ENCODE measurements at places on chromosomes 12 and 14. TPM values are rescaled to one million over a fixed set of nuclear protein-coding genes. Genes with fewer than 3 reads are reported as not detected.

Gene PNN
- 174 TPM for polyA plus RNA-seq

DNA sequence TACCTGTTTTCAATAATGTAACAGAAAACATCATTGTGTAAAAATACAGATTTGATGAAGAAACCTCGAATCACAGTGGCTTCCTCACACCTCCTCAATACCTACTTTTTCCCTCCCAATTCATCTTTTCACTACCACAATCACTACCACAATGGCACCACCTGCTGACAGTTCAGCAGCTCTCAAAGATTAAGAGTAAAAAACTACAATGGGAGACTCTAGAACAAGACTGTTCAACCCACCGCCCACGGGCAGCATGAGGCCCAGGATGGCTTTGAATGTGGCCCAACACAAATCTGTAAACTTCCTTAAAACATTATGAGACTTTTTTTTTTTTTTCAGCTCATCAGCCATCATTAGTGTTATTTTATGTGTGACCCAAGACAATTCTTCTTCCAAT is 15.2 kb downstream of the MED6 start:
- DNase-seq: no peak

DNA sequence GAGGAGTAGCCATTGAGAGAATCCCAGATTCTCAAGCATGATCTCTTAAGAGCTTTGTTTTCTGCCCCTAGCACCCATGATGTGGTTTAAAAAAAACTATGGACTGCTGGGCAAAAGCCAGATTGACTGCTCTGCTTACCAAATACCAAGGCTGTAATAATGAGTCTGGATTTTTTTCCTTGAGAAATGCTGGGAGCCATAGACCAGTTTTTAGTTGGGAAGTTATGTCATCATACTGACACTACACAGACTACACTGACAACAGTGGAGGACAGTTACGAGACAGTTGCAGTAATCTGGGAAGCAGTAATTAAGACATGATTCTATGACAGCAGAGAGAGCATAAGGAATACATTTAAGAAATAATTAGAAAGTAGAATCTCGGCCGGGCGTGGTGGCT is 35.8 kb downstream of the SPATA7 start:
- DNase-seq: no peak

DNA sequence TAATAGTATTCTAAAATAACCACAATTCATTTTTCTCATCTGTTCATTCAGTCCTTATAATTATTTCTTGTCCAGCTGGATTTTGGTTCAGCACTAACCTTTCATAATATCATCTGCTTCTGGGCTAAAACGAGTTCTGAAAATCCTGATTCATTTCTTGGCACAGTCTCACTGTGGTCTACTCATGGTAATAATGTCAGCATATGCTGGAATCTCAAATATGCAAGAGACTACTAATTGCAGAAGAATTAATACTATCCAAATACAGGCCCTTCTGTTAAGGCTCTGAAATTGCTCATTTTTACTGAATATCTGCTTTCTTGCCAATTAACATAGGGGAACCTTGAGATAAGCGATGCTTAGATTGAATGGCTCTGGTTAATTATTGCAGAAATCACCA is 597.1 kb downstream of the RPL10L start:
- no peak for DNase-seq

Gene GRIN2B
- 0.99 TPM for polyA plus RNA-seq

DNA sequence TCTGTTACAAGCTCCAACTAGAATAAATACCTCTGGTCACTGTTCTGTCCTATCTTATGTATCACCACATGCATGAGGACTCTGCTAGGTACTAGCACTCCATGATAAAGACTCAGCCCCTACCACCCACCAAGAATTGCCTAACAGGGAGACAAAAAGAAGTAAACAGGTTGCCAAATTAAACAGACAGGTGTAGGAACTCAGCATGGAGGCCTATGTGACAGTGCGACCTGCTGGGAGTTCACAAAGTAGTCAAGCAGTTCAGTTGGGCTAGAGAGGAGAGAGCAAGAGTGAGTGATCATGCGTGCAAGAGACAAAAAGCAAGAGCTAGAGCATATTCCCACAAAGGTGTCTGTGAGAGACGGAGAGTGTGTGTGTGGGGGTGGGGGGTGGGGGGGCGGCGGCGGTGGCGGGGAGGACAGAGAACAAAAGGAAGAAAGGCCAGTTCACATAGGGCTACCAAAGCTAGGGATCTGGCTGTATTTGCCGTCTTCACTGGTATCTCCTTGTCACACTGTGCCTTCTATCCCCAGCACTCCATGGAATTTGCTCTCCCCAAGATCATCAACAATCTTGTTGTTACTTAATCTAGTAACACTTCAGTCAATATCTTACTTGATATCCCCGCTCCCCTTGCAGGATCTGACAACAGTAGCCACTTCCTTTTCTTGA is 81.2 kb downstream of the SPPL3 start:
- DNase-seq: no peak

- DNase-seq: no peak
These were observed 31.4 kb upstream of the C12orf76 start for GRCh38 chr12:110079477-110080400.

DNA sequence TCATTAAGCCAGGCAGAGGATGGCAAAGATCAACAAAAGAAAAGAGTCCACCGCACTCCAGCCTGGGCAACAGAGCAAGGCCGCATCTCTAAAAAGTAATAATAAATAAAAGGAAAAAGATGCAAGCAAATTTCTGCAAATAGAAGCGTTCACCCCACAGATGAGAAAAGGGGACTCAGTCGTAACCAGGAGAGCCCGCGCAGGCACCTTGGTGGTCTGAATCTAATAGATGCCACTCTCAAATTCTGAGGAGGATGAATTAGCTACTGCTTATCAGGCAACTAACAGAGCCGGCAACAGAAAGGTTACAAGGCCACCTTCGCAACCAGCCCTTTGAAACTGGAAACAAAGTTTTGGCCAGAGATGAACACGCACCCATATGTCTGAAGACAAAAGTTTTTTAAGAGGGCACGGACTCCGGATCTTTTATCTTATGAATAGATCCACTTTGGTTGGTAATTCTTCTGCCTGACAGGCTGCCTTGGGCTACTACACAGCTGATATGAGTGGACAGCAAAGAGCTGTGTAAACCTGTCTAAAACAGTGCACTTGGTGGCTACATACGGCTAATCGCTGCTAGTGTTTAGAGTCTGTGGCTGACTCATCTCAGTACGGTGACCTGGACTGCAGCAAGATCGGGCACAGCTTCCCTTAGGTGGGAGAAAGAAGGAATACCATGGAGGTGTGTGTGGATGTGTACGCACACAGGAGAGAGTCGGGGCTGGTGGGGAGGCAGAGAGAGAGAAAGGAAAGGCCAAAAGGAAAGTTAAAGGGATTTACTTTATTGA is 32.9 kb upstream of the TTC7B start:
- no peak for DNase-seq

Gene RAB2B
- 40.6 TPM for polyA plus RNA-seq

- DNase-seq: no peak
These were observed 84.6 kb downstream of the ESR2 start for GRCh38 chr14:64209444-64210131.

Gene KRT71
- not detected for polyA plus RNA-seq

DNA sequence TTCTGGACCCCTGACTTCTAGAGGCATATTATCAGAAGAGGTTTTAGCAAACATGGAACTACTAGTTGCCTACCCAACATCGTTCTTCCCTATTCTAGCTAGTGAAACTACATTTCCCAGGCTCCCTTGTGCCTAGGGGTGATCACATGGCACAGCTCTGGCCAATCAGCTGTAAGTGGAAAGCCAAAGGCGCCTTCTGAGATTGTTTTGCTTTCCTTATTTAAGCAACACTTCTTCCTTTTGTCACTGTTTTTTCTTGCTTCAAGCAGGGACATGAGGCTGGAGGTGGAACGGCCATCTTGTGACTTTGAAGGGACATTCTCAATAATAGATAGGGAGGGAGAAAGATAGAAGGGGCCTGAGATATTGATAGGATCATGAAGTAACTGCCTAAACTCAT is 136.7 kb downstream of the ZNF664 start:
- DNase-seq: no peak

DNA sequence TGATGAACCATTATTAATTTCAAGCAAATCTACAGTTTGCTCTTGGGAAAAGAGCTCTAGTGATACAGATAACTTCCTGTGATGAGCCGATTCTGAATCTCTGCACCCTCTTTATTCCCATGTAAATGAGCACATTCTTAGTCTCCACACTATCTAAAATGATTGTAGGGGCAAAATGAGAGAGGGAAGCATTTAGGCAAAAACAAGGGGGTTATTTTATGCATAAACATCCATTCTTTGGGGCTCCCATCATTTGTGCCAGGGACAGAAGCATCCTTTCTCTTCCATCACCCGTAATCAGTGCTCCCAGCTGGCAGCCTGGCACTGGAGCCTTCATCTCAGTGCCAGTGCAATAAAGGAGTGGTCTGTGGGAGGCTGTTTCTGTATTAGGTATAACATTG is 1.7 kb upstream of the GPD1 start:
- DNase-seq: no peak

Gene ITGB7
- 1.3 TPM for polyA plus RNA-seq

DNA sequence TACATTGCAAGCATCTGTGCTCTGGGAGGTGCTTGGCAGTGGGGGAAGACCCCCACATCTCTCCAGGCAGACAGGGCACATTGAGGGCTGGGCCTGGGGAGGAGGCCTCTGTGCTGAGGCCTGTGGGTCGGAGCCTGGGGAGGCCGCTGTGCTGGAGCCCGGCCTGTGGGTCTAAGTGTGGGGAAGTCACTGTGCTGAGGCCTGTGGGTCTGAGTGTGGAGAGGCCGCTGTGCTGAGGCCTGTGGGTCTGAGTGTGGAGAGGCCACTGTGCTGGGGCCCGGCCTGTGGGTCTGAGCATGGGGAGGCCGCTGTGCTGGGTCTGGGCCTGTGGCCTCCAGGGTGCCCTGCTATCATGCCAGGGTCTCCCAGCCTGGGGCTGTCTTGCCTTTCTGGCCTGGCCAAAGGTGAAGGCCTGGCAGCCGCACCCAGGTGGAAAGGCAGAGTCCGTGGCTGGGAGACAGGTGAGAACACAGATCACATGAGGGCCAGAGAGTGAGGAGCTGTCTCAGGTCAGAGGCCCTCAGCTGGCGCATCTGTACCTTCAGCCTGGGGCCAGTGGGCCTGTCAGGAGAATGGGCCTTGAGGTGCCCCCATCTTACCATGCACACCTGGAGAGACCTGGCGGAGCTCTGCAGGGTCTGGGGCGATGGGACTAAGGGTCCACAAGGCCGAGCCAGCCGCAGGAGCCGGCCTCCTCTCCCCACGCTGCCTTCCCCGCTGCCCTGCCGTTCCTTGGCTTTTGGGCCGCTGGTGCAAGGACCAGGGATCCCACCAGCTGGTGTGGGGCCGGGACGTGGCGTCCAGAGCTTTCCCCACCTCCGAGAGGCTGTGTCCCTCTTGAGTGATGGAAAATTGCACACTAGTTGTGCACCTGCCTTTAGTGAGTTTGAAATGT is 18.6 kb upstream of the CRIP2 start:
- DNase-seq: no peak

Gene PPP1R3E
- 29.2 TPM for polyA plus RNA-seq

DNA sequence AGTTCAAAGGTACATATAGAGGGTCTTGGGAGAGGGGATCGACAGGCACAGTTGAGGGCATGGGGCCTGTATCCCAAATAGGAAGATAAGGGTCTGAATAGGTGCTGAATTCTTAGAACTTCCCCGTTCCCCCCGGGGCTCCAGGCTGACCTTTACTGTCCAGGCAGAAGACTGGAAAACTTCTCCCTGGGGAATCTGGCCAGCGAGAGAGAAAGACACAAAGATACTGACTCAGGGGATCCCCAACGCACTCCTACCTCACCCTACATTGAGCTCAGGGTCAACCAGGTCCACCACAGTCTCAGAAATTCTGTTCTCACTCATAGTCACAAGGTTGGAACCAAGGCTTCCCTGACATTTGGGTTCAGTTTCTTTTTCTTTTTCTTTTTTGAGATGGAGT is 46.2 kb downstream of the ACACB start:
- DNase-seq: no peak

- DNase-seq: no peak
These were observed 254.6 kb downstream of the SEC23A start for GRCh38 chr14:38848243-38848935.

Gene RILPL2
- polyA plus RNA-seq: 6.2 TPM

Gene KCNMB4
- 28.0 TPM for polyA plus RNA-seq

DNA sequence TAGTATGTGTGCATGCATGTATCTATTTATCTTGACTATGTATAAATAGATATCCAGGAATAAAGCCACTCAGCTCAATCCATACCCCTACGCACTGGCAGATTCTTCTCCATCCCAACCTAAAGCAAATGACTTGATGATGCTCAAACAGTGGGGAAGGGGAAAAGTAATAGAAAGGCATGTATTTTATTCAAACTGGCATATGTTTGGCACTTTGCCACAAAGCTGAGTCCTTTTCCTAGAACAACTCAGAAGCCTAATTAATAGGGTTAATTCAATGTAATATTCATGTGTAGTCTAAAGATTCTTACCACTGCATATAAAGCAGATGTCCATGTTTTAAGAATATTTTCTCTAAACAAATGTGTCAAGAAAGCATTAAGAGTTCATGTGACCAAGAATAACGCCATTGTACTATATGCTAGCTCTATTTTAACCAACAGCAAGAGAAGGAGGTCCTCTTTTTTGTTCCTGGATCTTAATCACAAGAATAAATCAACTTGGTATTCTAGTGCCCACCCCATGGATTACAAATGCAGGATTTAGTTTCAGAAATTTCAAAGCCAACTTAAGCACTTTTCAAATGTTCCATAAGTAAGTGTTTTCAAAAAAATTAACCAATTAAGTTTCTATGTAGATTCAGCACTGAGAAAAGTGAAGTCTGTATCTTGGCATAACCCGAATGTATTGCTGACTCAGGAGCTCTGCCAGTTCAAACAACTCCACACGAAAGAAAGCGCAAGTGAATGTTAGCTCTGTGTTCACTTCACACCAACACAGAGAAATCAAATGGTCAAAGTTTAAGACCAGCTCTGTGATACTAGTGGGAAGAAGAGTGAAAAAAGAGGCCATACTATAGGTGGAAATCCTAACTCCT is 233.6 kb downstream of the MED13L start:
- DNase-seq: no peak

Gene RPGRIP1
- 0.56 TPM for polyA plus RNA-seq

Gene REC8
- polyA plus RNA-seq: 63.4 TPM

DNA sequence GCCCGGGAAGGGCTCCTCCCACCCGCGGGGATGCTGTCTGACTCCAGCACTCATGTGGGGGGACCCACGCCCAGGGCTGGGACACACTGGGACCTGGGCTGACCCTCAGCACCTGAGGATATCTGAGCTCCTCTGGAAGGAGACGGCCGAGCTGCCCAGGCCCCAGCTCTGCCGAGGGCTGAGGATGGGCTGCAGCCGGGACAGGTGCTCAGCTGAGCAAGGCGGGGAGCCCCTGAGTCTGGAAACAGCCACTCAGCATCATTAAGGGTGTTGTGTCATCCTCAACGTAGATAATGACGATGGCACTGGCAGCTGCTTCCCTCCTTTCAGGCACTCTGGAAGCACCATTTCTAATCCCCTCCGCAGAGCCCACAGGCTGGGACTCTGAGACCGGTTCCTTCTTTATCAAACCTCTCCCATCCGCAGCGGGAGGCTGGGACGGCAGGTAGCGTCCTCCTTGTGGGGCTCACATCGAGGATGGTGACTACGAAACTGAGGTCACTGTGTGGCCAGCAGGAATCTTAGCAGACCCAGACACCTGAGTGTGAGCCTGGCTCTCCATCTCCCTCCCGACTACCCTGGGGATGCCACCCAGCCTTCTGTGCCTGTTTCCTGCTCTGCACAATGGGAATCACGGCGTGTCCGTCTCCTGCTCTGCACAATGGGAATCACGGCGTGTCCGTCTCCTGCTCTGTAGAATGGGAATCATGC is 26.7 kb upstream of the SFSWAP start:
- no peak for DNase-seq

Gene SLC22A17
- 57.0 TPM for polyA plus RNA-seq

Gene TMEM30B
- 13.9 TPM for polyA plus RNA-seq

Gene FMNL3
- polyA plus RNA-seq: 37.1 TPM

Data from left renal pelvis (tissue), 4 donors.